NCI-H526 (cell line): ENCODE measurements at places on chromosomes 7 and 10.
A peak's percentile ranks its signal among the peaks of the same experiment; 100 is the strongest.

- DNase-seq = no peak
Measured at GRCh38 chr7:83996879-83997278, 197.7 kb downstream of the SEMA3A start.

DNA sequence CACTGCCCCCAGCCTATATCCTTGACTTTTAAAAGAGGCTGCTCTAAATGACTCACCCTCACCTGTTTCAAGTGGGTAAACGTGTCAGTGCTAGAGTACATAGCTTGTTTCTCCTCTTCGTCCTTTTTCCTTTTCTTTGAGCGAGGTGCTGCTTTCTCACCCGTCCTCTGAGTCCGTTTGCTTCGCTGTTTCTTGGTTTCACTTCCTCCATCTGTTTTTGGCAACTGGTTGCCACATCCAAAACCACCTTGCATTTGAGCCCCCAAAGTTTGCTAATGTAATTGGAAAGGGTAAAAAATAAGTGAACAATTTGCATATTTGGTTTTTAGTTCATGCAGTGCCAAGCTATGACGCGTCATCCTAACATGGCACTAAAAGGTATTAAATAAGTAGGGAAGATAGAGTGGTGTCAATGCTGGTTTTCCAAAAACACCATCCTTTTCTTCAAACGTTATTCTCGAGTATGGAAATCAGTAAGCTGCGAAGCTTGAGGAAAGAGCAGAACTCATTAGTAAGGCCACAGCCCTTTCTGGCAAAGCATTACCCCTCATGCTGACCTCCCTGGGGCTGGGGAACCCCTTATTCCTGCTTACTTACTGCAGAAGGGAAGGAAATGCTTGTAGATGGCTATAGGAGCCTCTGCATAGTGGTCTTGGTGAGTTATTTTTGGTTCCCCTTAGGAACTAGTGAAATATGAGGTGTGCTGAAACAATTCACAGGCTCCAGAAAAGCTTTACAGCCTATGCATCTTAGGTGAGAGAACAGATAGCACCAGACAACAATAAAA, 133.5 kb downstream of the GALNT11 start:
- DNase-seq = no peak

- DNase-seq = no peak
Measured at GRCh38 chr10:3828404-3829155, 43.6 kb upstream of the KLF6 start.

DNA sequence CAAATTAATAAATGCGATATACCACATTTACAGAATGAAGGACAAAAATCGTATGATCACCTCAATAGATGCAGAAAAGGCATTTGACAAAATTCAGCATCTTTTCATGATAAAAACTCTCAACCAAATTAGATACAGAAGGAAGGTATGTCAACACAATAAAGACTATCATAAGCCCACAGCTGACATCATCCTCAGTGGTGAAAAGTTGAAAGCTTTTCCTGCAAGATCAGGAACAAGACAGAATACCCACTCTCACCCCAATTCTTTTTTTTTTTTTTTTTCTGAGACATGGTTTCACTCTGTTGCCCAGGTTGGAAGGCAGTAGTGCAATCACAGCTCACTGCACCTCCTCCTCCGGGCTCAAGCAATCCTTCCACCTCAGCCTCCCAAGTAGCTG, 67.2 kb downstream of the TPST1 start:
- no peak for DNase-seq

DNA sequence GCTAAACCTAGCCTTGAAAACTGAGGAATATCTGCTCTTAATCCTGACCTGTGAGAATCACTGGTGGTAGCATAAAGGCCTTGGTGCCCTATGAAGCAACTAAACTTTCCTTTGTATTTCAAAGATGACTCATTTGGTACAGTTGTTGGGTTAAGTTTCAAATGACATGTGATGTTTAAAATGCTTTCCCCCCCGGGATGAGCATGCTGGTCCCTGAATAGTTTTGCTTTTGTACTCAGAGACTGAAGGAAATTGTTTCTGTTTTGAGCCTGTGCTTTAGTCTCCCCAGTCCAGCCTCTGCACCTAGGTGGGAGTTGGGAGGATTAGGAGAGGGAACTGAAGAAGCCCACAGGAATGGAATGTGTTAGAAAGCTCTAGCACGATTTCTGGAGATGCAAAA, 258.9 kb upstream of the NPY start:
- DNase-seq = no peak

DNA sequence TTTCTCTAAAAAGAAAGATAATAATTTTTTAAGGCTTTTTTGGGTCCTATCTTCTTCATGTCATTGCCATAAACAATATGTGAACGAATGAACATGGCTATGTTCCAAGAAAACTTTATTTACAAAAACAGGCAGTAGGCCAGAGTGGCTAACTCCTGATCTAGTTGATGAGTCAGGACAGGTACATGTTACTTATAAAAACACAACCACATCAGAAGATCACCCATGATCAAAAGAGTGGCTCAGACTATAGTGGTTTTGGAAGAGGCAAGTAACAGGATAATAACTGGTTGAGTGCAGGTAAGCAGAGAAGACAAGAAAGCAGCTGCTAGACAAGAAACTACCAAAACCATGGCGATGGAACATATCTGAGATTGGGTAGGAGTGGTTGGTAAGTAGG, 468.7 kb downstream of the KCNMA1 start:
- no peak for DNase-seq

- no peak for DNase-seq
Measured at GRCh38 chr10:61480208-61480607, 27.0 kb upstream of the TMEM26 start.

DNA sequence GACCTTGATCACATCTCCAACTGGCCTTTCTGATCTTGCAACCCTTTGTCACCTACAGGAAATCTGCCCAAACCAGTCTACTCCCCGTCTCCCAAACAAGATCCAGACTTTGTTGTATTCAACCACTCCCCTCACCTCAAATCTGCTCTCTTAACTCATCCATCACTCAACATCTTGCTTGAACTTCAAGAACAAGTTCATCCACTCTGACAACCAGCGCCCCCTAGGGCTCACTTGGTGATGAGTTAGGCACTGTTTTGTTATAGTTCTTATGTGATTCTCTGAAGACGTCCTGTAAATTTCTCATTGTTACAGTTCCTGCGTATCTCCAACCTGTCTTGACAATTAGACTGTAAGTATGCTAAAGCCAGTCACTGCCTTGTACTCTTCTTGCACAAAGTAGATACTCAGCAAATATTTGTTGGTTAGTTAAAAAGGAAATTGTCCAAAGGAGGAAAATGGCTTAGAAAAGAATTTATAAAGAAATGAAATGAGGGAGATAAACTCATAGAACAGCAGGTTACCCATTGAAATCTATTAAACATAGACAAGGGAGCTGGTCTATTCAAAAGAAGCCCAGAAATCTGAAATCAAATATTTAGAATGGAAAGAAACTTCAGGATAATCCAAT, 5.3 kb downstream of the FRMD4A start:
- DNase-seq = peak; percentile 53

DNA sequence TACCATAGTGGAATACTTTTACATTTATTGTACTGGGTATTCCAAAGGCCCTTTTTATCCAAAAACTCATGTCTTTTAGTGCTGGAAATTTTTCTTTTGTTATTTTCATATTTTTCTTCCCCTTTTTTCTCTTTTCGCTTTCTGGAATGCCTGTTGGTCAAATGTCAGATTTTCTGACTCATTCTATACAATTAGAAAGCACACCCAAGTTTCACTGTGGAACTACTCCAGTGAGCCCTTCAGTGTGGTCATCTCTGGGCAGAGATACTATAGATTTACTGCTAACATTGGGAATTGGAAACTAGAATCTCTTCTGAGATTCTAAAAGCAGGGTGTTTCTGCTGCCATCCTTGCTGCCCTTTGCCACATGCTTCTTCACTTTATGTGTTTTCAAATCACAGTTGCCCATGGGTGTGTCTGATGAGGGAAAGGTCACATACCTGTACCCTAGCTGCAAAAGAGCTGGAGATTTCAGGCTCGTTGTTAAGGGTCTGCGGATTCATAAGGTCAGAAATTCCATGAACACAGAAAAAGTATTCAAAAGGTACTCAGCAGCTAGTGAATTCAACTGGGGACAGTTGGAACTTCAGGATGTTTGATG, 5.6 kb upstream of the WASL start:
- DNase-seq = no peak
